ENCODE measurements at places on chromosomes 5 and 9.

GRCh38 chr9:33426843-33427293, 20.5 kb downstream of the AQP3 start:
- no peak for DNase-seq

GRCh38 chr9:136977223-136977622, at the start of gene PTGDS:
TSS of gene PTGDS (plus strand) at chr9:136977504. CDS start at chr9:136977579, 75 bp downstream.
- DNase-seq = no peak

DNA sequence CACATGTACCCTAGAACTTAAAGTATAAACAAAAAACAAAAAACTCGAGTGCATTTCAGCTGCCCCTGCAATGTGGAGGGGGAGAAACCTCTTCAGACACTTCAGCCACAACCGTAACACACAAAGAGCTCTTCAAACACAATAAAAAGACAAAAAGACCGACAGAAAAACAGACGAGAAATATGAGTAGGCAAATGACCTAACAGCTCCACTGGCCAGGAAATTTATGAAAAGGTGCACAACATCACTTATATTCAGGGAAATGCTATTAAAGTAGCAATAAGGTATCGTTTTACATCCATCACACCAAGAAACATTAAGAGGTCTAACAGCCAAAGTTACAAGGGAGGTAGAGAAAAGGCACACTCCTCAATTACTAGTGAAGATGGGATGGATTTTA, 6.2 kb downstream of the ZBED3 start:
- DNase-seq = no peak

DNA sequence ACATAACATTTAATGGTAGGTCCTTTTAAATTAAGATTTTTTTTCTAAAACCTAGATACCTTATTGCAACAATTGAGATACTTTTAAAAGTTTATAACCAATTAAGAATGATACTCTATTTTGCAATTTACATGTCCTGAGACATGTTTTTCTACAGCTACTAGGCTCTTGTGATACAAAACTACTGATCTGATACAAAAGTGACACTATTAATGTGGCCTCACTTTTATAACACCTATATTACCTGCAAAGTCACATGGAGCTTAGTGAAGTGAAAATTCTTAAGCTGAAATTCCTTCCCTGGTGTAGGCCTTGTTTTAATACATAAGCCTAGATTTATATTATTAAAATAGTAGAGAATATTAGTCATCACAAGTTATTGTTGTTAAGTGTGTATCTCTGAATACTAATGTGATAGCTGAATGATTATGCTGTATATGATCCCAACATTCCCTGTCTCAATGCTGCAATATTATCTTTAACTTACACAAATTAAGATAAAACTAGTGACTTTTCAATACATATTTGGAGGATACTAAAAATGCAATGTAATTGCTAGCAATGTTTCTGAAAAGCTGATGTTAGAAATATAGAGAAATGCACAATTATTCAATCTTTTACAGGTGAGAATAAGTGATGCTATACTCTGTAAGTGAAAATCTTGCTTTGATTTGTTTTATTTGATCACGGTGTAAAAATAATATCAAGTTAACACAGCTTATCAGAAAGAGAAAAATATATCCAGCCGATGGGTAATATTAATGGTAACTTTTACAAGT, 2.6 kb downstream of the NFIB start:
- DNase-seq = no peak

DNA sequence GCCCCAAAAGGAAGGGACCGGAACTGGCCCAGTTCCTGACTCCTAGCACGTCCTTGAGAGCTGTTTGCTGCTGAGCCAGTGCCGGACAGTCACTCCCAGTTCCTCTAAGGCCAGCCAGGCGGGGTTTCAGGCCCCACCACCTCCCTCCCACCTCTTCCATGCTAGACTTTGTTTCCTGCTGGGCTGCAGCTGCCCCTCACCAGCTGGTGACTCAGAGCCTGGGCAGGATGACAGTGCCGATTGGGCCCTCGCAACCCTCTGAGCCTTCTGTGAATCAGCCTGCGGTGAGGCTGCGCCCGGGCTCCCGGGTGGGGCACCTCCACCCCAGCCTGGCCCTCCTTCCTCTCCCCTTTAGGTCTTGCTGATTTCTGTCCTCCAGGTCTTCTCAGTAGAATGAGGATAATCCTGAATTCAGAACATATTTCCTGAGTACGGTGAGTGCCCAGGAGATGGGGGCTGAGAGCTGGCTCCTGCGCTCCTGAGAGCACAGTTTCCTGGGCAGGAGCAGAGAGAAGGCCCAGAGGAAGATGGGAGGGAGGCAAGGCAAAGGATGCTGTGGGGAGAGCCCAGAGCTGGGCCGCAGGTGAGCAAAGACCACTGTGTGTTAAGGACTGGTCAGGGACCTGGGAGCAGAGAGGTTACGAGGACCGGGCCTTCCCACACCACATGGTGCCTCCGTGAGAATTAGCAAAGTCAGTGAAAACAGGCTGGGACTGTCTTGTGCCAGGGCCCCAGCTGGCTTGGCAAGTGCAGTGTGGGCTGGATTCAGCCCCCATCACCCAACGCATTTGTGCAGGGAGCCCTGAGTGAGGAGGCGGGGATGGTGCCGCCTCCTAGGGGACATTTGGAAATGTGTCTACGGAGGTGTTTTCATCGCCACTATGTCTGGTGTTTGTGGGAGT, 32.9 kb upstream of the STXBP1 start:
- DNase-seq = peak; percentile 58

GRCh38 chr5:84383296-84383815, 1.3 kb downstream of the EDIL3 start:
- DNase-seq = no peak

DNA sequence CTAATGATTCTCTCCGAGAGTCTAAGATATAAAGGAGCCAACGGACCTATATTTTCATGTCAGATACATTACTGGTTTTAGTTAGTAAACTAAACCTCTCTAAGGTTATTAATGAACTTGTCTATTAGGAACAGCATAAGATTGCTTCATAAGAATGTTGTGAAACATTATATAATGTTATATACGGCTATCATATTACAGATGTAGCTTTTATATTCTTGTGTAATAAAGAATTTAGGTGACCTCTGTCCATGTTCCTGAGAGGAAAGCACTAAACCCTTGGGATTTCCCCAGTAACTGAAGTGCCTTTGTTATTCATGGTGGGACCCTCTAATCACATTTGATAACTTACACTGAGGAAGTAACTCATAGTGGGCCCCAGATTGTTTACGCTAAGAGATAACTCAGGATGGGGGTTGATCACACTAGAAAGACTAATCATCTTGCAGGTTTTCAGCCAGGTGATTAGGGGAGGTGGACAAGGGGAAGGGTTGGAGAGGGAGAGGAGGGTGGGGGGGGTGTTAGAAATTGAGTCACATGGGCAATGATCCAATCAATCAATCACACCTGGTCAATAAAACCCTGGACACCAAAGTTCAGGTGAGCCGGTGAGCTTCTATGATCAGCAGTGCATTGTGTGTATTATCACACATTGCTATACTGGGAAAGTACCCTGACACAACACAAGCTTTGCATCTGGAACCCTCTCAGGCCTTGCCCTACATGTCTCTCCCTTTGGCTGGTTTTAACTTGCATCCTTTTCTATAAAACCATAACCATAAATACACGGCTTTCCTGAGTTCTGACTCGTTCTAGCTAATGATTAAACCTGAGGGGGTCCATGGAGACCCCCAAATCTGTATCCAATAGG, 25.8 kb downstream of the ECPAS start:
- DNase-seq = no peak

GRCh38 chr5:154767576-154767975, 12.4 kb downstream of the LARP1 start:
- no peak for DNase-seq

DNA sequence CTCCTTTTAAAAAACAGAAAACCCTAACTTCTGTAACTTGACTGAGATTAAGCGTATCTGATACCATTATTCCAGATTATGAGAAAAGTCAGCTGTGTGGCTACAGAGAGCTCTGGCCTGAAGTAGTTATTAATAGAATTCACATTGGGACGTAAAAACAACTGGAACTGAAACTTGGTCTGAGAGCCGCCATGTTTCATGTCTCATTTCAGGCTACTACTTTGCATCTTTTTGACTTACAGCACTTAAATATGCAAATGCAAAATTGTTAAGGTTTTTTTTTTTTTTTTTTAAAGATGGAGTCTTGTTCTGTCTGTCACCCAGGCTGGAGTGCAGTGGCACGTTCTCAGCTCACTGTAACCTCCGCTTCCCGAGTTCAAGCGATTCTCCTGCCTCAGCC, 25.2 kb downstream of the MAP3K1 start:
- DNase-seq = no peak

DNA sequence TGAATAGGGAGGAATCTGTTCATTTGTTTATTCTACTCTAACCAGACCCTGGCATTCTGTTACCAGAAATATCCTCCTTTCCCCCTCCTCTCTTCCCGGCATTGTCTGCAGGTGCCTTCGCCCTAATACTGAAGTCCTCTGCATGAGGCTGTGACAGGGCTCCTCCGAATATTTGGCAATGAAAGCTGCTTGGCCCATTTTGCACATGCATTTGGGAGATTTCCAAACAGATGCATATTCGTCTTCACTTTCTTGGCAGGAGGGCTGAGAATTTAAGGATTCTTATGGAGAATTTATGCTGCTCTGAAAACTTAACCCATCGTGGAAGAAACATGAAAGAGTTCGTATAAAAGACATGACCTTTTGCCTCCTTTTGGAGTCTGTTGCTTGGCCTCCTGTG, 484.0 kb downstream of the ZNF608 start:
- no peak for DNase-seq

DNA sequence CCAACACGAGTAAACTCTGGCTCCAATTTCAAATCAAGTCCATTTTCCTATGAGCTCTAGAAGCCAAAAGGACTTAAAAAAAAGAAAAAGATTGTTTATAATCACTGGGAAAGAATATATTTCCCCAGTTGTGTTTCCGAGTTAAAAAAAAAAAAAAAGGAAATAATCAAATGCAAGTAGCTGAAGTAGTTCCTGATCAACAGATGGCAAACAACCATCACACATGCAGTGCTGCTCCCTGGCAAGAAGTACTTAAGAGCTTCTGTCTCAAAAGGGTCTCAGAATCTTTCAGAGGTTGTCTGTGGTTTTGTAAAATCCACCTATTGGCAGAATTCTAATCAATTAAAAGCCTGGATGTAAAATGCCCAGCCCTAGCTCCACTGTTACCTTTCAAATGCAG, 387.9 kb downstream of the RAB3C start:
- no peak for DNase-seq

- DNase-seq = no peak
These were observed 56.8 kb downstream of the FGF10 start for GRCh38 chr5:44332285-44332971.

DNA sequence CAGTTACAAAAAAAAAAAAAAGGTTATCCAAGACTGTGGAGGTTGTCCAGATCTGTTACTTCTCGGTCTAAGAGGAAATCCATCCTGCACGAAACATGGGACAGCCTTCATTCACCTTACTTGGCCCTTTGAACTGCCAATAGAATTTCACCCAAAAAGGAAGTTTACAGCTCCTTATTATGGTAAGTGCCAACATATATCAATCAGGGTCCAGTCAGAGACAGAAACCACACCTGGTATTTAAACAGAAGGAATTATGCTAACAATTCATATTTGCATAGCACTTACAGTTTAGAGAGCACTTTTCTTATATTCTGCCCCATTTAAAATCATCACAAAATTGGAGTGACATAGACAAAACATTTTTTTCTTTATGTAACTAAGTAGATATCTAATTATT, 93.6 kb upstream of the PTPN3 start:
- DNase-seq = no peak

GRCh38 chr5:14574096-14574495, 7.5 kb upstream of the OTULINL start:
- DNase-seq = no peak

GRCh38 chr5:118924006-118924389, 64.3 kb downstream of the DTWD2 start:
- no peak for DNase-seq

DNA sequence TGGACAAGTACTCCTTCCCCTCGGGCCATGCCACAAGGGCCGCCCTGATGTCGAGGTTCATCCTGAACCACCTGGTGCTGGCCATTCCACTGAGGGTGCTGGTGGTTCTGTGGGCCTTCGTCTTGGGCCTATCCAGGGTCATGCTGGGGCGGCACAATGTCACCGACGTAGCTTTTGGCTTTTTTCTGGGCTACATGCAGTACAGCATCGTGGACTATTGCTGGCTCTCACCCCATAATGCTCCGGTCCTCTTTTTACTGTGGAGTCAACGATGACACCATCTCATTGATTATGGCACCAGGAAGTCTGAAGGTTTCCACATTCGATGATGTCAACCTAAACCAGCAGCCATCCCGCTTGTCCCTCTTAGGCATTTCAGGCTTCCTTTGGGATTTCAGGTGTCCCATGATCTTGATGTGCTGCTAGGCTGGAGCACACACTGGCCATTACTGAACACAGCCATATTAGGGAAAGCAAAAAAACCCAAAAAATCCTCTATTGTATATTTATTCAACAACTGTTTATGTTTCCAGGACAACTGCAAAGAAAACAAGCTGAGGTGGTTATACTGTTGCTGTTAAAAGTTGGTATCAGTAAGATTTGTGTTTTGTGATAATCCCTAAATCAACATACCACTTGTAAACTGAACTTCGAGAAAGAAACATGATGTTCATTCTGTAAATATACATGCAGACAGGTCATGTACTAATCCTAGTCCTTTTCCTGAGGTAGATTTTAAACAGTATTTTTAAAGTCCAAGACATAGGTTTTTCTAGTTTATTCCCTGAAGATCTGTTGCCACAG, 1.1 kb downstream of the PLPP6 start:
- DNase-seq = no peak

DNA sequence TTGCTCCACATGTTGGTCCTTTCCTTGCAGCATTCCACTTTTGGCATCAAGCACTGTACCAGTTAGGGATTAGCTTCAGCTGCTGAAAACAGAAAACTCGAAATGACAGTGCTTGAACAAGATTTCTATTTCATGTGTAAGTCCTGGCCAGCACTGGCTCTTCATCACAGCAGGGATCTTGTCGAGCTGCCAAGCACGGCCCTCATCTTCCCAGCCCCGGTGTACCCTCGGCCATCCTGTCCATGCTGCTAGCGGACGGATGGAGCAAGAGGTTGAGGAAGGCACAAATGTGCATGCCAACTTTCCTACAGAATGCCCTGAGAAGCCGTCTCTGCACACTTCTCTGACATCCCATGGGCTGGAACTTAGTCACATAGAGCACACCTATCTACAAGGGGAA, 130.6 kb downstream of the TENT4A start:
- DNase-seq = no peak

GRCh38 chr5:151238303-151238741, 14.4 kb upstream of the CCDC69 start:
- DNase-seq = no peak

GRCh38 chr5:114380721-114381120, 18.9 kb downstream of the KCNN2 start:
- DNase-seq = no peak

All from esophagus squamous epithelium (tissue), 5 donors.